ENCODE measurements at places on chromosomes 4 and X. TPM values are rescaled to one million over a fixed set of nuclear protein-coding genes. Genes with fewer than 3 reads are reported as not detected.
A peak's percentile ranks its signal among the peaks of the same experiment; 100 is the strongest.

DNA sequence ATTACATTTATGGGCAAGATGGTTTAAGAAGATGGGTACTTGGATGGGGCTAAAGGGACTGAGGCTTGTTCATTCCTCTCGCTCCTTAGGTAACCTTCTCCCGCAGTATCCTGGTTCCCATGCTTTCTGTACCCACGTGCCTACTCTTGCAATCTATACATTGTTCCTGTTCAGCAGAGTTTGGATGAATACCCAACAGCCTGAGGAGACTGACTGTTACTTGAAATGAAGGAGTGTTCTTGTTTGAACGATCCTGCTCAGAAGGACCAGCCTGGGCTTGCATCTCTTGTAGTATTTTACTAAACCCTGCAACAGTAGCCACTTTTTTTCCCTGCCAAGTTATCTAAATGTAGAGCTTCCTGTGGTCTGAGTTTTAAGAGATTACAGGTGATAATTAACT, 33.7 kb upstream of the ADH6 start:
- no peak overlapping the region for H3K4me3 ChIP-seq
- no peak overlapping the region for H3K27ac ChIP-seq
- DNase-seq, result no peak
- no peaks in the 10 kb centered on the region for H3K36me3 ChIP-seq
- no peaks in the 10 kb centered on the region for H3K27me3 ChIP-seq

- H3K27ac ChIP-seq, result no peak overlapping the region
- H3K36me3 ChIP-seq, result no peaks in the 10 kb centered on the region
- H3K27me3 ChIP-seq, result no peaks in the 10 kb centered on the region
- no peaks in the 10 kb centered on the region for H3K4me1 ChIP-seq
Observed at GRCh38 chr4:164252286-164252685, 501.6 kb upstream of the SMIM31 start.

DNA sequence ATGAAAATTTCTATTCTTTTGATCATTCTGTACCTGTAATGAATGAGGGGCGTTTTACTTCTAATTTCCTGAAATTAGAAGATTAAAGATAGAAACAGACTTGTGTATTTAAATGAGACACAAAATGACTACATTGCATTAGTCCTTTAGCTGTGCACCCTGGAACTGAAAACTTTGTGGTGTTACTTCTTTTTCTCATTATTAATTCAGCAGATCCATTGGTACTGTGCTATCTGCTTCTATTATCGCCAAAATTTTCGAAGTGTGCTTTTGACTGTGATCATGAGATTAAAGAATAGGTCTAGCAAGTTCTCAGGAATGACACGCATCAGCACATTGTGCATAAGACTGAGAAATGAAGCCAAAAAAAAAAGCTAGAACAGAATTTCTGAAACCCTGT, 1938.9 kb upstream of the TENM3 start:
- no peaks in the 10 kb centered on the region for H3K4me1 ChIP-seq
- H3K27ac ChIP-seq, result no peak overlapping the region
- H3K4me3 ChIP-seq, result no peak overlapping the region

DNA sequence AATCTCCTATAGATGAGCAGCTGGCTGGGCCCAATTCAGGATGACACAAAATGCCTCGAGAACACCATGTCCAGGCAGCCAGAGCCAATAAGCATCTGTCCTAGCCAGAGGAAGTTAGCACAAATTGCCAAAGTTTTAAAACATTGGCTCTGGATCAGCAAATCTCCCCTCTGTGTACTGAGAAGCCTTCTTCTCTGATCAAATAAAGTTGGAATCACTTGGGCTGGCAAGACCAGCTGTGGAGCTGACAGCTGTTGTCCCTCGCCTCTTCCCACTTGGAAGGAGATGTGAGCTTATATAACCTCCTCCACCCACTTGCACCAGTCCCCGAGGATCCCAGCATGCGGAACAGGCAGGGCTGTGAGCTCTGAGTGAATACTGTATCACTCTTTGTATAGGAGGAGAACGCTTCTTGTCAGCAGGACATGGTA, 183.9 kb downstream of the OPHN1 start:
- no peaks in the 10 kb centered on the region for H3K4me1 ChIP-seq
- peak; percentile 54 for DNase-seq
- no peak overlapping the region for H3K27ac ChIP-seq
- no peaks in the 10 kb centered on the region for H3K36me3 ChIP-seq
- H3K4me3 ChIP-seq, result no peak overlapping the region

DNA sequence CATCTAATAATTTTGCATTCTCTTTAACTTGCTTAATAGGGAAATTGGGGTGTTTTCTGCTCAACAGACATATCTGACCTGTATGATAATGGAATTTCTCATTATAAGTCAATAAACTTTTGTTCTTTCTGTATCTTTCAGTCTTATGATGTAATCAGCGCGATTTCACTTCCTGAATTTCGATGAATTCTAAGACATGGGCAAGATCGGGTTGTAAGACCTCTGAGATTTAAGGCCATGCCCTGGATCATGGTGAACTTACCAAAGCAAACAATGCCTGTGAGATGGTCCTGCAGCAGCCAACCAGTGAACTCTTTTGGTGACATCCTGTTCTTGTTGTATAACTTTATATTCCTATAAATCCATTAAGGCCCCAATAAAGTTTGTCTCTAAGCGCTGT, 88.1 kb downstream of the NBDY start:
- H3K36me3 ChIP-seq, result no peaks in the 10 kb centered on the region
- no peak for DNase-seq
- H3K27me3 ChIP-seq, result no peaks in the 10 kb centered on the region
- no peak overlapping the region for H3K4me3 ChIP-seq

DNA sequence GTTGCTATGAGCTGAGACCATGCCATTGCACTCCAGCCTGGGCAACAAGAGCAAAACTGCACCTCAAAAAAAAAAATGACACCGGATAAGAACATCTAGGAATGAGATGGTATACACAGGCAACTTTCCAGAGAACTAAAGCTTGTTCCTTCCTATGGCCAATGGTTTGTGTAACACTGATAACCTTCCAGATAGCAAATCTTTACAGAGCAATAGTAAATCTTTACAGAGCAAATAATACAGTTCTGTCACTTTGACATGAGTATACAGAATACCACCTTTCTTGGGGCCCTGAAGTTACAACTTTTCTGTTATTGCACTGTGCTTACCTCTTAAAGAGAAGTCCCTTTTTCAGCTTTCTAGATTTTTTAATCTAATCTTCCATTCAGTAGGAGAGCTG, 91.6 kb downstream of the CD99L2 start:
- no peaks in the 10 kb centered on the region for H3K4me1 ChIP-seq
- H3K36me3 ChIP-seq, result no peaks in the 10 kb centered on the region
- H3K4me3 ChIP-seq, result no peak overlapping the region
- H3K27ac ChIP-seq, result no peak overlapping the region
- H3K27me3 ChIP-seq, result no peaks in the 10 kb centered on the region

DNA sequence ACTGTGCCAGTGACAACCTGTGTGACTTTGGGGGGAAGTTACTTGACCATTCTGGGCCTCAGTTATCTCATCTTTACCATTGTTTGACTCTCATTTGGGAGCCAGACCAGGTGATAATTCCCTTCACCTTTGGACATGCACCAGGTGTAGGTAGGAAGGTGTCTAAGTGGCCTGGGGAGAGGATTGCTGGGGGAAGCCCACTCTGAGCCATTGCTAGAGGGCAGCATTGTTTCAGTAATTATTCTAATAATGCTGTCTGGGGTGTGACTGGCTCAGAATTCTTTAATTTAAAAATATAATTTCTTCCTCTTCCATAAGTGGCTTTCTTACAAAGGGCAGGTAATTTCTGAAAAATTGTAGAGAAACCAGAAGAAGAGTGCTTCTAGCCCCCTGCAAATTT, 104.3 kb downstream of the RTL9 start:
- H3K4me1 ChIP-seq, result no peaks in the 10 kb centered on the region
- H3K36me3 ChIP-seq, result no peaks in the 10 kb centered on the region
- H3K27ac ChIP-seq, result no peak overlapping the region
- no peak overlapping the region for H3K4me3 ChIP-seq
- peak; percentile 3 for DNase-seq
- peaks cover 18% of the 10 kb centered on the region for H3K27me3 ChIP-seq

DNA sequence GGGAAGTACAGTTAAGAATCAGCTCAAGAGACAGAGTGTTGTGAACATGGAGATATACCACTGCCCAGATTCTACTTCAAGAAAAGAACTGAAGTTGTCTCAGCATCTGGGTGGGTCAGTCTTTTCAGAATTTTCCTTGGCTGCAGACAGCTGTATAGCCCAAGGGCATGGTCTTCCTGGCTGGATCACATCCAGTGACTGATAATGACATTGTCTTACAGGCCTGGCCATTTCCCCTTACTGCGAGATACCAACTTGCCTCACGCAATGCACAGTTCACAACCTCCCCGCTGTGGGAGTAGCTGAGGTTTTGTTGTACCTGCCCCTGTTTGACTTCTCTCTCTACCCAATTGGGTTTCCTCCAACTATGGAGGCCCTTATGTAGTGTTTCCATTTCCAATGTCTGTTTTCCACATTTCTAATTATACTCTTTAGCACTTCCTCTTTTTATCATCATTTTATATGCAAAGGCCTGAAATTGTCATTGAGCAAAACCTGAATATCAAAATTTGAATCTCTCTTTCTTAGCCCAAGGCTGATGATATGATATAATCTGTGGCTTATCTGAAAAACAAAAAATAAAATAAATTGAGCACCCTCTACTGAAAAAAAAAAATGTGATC, 209.1 kb downstream of the NAF1 start:
- H3K27ac ChIP-seq, result no peak overlapping the region
- DNase-seq, result no peak
- no peaks in the 10 kb centered on the region for H3K27me3 ChIP-seq
- no peak overlapping the region for H3K4me3 ChIP-seq
- H3K36me3 ChIP-seq, result no peaks in the 10 kb centered on the region

DNA sequence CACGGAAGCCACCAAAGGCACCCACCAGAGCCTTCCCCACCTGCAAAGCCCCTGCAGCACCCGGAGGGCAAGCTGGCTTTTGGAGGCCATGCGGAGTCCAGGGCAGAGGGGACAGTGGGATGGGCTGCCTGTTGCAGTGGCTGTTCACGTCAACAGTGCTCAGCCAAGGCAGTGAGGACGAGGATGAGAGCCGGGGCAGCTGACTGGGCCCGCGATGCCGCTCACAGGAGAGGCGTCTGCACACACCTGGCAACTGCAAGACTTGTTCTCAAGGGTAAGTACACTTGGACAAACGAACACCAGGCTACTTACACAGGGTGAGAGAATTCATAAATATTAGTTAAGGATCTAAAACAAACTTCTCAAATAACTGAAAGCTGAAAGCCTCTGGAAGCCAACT, 19.6 kb downstream of the FGFR3 start:
- no peaks in the 10 kb centered on the region for H3K4me1 ChIP-seq
- H3K36me3 ChIP-seq, result peaks cover 39% of the 10 kb centered on the region
- H3K4me3 ChIP-seq, result no peak overlapping the region
- no peak for DNase-seq
- H3K27me3 ChIP-seq, result no peaks in the 10 kb centered on the region

GRCh38 chrX:153411255-153411987, at the start of gene ZFP92:
ZFP92 (plus strand) TSS chrX:153411472; CDS start chrX:153418323, 6,851 bp downstream.
- peaks cover 40% of the 10 kb centered on the region for H3K27me3 ChIP-seq
- H3K27ac ChIP-seq, result no peak within 1 kb of the TSS
- no peaks in the 10 kb centered on the region for H3K4me1 ChIP-seq
- no peaks in the 10 kb centered on the region for H3K36me3 ChIP-seq

DNA sequence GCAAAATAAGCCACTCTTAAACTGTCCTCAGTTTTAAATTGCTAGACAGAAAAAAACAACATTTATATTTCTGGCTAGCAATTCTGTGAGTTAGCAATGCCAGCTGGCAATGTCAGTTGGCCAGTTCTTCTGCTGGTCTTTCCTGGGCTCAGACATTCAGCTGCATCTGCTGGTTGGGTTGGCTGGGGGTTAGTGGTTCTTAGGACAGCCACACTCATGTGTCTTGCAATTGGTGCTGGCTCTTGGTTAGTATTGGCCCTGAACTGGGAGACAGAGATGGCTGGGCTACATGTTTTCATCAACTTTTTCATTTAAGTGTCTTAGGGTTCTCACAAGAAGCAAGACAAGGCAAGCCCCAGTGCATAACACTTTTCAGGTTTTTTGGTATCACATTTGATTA, 48.0 kb upstream of the PDLIM5 start:
- no peak for DNase-seq
- peaks cover 20% of the 10 kb centered on the region for H3K4me1 ChIP-seq
- H3K4me3 ChIP-seq, result no peak overlapping the region
- H3K27me3 ChIP-seq, result no peaks in the 10 kb centered on the region

DNA sequence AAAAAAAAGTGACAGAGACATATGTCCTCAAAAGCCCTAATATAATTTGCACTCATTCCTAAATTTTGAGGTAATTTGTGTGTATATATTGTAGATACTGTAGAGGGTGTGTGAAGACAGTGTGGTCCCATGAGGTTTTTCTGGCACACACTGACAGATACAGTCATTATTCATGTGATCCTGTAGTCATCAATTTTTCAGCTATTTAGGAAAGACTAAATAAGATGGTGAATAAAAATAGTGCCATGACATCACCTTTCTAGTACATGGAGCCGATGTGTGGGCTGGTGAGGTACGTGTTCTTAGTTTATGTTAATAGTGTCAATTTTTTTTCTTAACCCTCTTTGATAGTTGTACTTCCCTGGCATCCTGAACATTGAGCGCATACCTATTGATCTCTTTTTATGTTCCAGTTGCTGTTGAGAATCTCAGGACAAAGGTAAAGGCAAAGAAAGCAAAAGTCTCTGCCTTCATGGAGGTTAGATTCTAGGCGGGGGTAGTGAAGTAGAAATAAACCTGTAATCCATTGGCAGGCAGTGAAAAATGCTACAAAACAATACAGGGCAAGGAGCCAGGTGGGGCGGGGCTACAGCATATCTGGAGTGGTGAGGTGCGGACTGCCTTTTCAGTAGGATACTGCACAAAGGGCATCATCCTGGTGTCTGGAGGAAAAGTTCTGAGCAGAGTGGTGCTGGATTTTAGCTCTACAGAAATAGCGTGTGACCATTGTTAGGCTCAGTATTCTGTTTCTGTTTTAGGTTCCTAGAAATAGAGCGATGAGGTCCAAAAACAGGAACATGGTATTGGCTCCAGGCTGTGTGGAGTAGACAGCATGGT, 93.8 kb downstream of the ARHGAP10 start:
- H3K4me3 ChIP-seq, result no peak overlapping the region
- no peaks in the 10 kb centered on the region for H3K27me3 ChIP-seq

DNA sequence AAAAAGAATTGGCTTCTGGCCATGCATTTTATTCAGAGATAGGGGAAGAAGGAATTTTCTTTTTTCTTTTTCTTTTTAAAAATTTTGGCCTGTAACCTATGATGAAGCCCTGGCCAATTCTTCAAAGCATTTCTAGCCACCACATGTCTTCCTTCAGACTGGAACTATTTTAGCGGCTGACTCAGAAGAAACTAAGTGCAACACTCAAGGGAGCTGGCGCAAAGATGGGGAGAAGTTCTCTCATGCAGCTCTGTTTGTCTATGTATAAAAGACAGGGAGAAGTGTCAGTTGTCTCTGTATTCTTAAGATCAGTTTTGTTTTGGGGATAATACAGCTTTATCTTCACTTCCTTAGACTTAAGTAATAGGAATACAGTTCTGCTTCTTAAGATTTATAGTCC, 46.1 kb downstream of the MBNL3 start:
- H3K4me1 ChIP-seq, result no peaks in the 10 kb centered on the region
- no peak overlapping the region for H3K4me3 ChIP-seq
- H3K27me3 ChIP-seq, result no peaks in the 10 kb centered on the region
- H3K36me3 ChIP-seq, result no peaks in the 10 kb centered on the region

GRCh38 chr4:168841000-168841671, 168.9 kb downstream of the CBR4 start:
- H3K4me1 ChIP-seq, result peaks cover 25% of the 10 kb centered on the region
- no peaks in the 10 kb centered on the region for H3K27me3 ChIP-seq
- no peak overlapping the region for H3K27ac ChIP-seq
- peaks cover 56% of the 10 kb centered on the region for H3K36me3 ChIP-seq
- H3K4me3 ChIP-seq, result no peak overlapping the region

Gene FSTL5
- not detected for total RNA-seq

Gene ADH1B
- total RNA-seq, result 0.59 TPM

Gene ADGRG2
- total RNA-seq, result under 0.01 TPM
